Esophagus squamous epithelium (tissue), 5 donors: ENCODE measurements at places on chromosomes 7 and 10.

- no peak for DNase-seq
Measured at GRCh38 chr7:44541028-44541869, at the start of gene NPC1L1. TSS of gene NPC1L1 (minus strand) at chr7:44541330. CDS start at chr7:44541259, 71 bp downstream.

- DNase-seq: no peak
Measured at GRCh38 chr7:26691886-26692285, 172.5 kb downstream of the SKAP2 start.

GRCh38 chr10:32461203-32461602 lies 15.3 kb downstream of the CCDC7 start:
- DNase-seq: no peak

- DNase-seq: no peak
Measured at GRCh38 chr7:32506266-32507054, 11.2 kb downstream of the AVL9 start.

DNA sequence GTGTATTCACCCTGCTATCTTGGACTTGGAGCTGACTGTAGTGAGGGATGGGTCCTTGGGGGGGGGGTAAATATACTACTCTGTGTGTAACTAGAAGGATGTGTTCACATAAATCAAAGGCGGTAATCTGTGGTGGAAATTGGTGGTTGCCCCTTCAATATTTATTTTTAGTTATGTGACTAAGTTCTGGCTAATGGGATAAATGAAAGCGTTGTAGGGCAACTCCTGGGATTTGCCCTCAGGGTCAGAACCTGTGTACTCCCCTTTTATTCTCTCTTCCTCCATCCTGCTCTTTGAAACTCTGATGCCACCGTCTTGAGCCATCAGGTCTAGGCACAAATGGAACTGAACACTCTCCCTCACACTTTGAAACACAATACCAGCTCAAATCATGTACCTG lies 24.3 kb upstream of the ST7 start:
- no peak for DNase-seq

DNA sequence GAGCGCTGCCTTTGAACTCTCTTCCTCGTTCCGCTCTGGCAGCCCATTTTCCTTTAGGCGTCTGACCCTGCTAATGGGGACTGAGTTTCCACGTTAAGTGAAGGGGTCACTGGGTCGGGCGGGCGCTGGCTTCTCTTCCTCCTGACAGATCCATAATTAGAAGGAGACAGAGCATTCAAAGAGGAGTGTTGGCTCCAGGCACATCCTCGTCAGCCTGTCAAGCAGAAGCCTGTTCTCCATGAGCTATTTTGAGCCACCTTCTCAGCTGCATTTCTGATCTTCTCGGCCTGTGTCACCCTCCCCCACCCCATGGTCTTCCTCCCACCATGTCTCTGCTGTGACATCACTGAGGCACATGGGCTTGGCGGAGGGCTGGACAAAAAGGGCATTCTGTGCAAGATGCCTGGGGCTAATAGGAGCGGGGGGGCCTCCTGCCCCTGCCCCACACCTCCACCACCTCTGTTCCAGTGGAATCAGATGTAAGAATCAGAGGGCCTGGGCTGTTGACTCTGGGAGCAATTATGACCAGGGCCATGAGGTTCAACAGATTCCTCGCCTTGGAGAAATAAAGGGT lies 248.1 kb downstream of the PLXNA4 start:
- DNase-seq: no peak

DNA sequence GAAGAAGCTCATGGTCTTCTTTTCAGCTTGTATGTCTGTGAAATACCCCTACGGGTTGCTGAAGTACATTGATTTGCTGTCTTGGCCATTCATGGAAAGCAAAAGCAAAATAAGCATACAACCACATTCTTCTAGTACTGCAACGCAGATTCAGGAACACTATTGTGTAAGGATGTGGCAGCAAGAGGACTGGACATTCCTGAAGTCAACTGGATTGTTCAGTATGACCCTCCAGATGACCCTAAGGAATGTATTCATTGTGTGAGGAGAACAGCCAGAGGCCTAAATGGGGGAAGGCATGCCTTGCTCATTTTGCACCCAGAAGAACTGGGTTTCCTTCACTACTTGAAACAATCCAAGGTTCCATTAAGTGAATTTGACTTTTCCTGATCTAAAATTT lies 133.4 kb upstream of the ANKRD1 start:
- no peak for DNase-seq
